Left ventricle myocardium inferior (tissue), 1 donor: ENCODE measurements at places on chromosomes 1 and 21. TPM values are rescaled to one million over a fixed set of nuclear protein-coding genes. Genes with fewer than 3 reads are reported as not detected.

The DMRTA2 gene
- total RNA-seq: not detected

The NGF gene
- total RNA-seq: 5.3 TPM

The PLPP3 gene
- total RNA-seq: 101 TPM

The MAN1C1 gene
- total RNA-seq: 18.0 TPM

The SNAP47 gene
- 45.9 TPM for total RNA-seq

The AGMAT gene
- not detected for total RNA-seq

The PLA2G2F gene
- not detected for total RNA-seq

The MATN1 gene
- total RNA-seq: not detected

The KRTAP10-11 gene
- not detected for total RNA-seq

The B3GALT2 gene
- 77.2 TPM for total RNA-seq

The SPRR4 gene
- not detected for total RNA-seq

The TAS1R1 gene
- not detected for total RNA-seq

The TMEM63A gene
- 30.4 TPM for total RNA-seq

The PLD5 gene
- 0.11 TPM for total RNA-seq

The FGR gene
- total RNA-seq: 3.5 TPM

The LY9 gene
- total RNA-seq: not detected

The LINGO4 gene
- total RNA-seq: 0.77 TPM

The TMPRSS3 gene
- total RNA-seq: not detected

The PRAMEF33 gene
- total RNA-seq: not detected

The CCDC27 gene
- total RNA-seq: 0.08 TPM

The OR2T27 gene
- total RNA-seq: not detected

The COL18A1 gene
- total RNA-seq: 66.5 TPM

The APOBEC4 gene
- 0.11 TPM for total RNA-seq

The LCE2C gene
- not detected for total RNA-seq

The MROH7 gene
- total RNA-seq: 6.8 TPM

The TSPEAR gene
- 3.3 TPM for total RNA-seq

The IQGAP3 gene
- 0.36 TPM for total RNA-seq

The SLC9C2 gene
- total RNA-seq: not detected
